ENCODE measurements at places on chromosomes 11 and 22.

- DNase-seq: no peak
These were observed 25.6 kb upstream of the GLYATL1 start for GRCh38 chr11:58913685-58914084.

DNA sequence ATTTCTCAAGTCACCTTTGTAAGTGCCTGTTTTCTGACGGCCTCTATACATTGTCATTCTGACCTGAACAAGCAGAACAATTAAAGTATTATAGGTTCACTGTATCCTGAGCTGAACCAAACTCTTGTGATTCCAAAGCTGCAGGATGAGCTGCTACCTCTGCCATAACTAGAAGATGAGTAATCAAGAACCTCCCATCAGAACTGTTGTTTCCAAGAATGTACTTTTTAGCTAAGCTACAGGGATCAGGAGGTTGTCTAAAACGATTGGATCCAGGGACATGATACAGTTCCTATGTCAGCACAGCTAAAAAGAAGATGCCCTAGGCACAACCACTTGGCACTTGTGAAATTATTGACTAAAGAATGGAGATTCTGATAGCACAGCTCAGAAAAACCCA, 288.4 kb upstream of the CCDC90B start:
- DNase-seq: peak; percentile 35

GRCh38 chr11:101327908-101328307, 198.3 kb upstream of the PGR start:
- no peak for DNase-seq

DNA sequence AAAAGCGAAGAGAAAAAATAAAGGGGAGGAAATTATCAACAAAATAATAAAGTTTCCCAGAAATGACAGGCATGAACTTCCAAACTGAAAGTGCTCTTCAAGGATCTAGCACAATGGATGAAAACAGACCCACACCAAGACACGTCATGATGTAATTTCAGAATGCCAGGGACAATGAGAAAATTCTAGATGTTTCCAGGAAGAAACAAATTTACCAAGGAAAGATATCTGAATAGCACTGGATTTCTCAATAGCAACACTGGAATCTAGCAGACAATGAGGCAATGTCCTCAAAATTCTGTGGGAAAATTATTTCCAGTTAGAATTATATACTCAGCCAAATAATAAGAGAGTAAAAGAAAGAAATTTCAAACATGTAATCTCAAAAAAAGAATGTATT, 46.0 kb downstream of the DENND5A start:
- DNase-seq: no peak

DNA sequence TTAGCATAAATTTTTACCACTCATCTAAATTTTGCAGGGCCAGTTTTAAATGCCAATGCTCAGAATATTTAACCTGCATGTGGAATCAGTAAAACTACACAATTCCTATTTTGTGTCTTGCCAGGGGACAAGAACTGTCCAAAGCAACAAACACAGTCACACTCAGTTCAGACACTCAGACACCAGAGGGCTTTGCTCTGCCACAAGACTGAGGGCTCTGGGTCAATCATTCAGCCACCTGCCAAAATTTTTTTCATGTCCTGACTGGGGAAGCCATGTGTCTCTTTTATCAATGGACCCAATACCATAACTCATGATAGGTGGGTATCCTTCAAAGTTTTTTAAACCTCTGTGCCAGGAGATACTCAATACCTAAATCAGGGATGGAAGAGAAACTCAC, 304.0 kb upstream of the ANO3 start:
- no peak for DNase-seq

DNA sequence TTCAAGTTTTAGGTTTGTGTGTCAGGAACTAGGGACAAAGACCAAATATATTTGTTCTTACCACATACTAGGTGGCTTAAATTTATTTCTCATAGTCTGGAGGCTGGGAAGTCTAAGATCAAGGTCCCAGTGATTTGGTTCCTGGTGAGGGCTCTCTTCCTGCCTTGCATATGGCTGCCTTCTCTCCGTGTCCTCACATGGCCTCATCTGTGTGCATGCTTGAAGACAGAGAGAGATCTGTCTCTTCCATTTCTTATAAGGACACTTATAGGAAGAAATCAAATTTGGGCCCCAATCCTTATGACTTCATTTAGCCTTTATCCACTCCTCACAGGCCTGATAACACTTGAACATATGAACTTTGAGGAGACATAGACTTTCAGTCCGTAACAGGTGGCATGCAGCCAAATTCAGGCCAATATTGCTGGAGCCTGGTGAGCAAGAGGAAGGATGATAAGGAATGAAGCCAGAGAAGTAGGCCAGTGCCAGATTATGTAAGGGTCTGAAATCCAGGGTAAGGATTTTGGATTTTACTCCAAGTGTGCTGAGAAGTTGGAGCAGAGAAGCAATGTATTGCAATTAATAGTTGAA, 35.1 kb downstream of the TTC17 start:
- DNase-seq: no peak

GRCh38 chr11:60095477-60096120, 7.1 kb downstream of the MS4A2 start:
- no peak for DNase-seq

- no peak for DNase-seq
These were observed 35.9 kb downstream of the CTSC start for GRCh38 chr11:88301488-88302140.

- no peak for DNase-seq
These were observed 32.4 kb upstream of the EED start for GRCh38 chr11:86212019-86212611.

DNA sequence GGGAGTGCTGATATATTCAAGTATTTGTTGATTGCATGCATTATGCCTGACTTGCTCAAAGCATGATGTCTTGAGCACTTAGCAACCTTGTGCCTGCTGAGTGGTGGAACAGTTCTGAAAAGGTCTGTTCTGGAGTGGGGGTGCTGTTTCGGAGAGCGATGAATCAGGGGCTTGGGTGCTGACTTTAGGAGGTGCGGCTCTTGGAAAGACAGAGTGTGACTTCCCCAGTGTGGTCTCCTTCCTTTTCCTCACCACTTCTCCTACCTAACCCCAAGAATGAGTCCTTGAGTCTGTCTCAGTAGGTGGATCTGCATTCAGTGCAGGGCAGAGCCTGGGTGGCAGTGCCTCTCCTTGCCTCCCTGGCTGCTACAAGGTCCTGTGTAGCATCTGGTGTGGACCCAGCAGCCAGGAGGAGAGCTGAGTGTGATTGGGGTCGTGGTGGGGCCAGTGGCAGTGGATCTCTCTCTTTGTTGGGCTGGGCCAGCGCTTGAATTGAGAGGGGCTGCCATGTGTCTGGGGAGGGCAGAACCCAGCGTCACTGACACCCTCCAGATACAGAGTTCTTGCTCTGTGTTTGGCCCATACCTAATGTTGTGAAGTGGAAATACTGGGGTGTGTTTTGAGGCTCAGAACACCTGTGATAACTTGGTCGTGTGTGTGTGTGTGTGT, 35.9 kb downstream of the ST3GAL4 start:
- no peak for DNase-seq

- no peak for DNase-seq
These were observed 5.5 kb downstream of the CD59 start for GRCh38 chr11:33730716-33731115.

DNA sequence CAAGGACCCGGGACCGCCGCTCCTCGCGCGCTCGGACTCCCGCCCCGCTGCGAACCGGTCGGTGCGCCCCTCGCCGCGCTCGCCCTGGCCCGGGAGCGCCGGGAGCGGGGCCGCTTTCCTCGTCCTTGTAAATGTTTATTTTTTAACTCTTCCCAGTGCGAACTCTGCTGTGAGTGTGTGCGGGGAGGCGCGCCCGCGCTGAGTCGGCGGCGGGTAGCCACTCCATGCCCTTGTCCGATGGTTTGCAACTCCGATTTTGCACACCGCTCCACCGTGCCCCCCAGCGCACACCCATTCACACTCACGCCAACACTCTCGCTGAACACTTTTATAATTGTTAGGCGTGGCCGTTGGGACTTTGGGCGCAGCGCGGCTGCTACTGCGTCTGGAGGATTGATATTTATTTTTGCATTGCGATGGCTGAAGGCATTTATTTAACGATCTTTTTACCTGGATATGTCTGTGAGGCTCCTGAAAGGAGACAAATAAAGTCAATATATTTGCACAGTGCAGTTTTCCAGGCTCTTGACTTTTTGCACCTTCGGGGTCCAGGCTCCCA, 1.0 kb downstream of the C11orf96 start:
- peak; percentile 34 for DNase-seq

GRCh38 chr22:34763496-34763895, 302.5 kb upstream of the ISX start:
- DNase-seq: no peak

- no peak for DNase-seq
These were observed 20.4 kb downstream of the RSPH14 start for GRCh38 chr22:23121424-23121823.

GRCh38 chr22:44277386-44278135, 35.2 kb downstream of the SHISAL1 start:
- no peak for DNase-seq

GRCh38 chr11:28227460-28227859, 119.3 kb downstream of the METTL15 start:
- no peak for DNase-seq

- no peak for DNase-seq
These were observed 18.2 kb downstream of the DAGLA start for GRCh38 chr11:61698173-61698948.

DNA sequence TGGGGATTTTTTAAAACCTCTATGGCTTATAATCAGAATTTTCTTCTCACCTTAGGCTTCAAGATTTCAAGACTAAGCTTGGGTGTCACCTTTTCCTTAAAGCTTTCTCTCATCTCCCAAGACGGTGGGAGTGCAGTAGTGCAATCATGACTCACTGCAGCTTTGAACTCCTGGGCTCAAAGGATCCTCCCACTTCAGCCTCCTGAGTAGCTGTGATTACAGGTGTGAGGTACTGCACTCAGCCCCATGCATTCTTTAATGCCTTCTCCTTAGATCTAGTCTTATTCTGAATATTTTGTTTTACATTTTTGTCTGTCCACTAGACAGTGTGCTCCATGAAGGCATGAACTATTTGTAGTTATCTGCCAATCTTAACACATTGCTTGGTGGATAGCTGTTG, 55.7 kb upstream of the FAT3 start:
- no peak for DNase-seq

DNA sequence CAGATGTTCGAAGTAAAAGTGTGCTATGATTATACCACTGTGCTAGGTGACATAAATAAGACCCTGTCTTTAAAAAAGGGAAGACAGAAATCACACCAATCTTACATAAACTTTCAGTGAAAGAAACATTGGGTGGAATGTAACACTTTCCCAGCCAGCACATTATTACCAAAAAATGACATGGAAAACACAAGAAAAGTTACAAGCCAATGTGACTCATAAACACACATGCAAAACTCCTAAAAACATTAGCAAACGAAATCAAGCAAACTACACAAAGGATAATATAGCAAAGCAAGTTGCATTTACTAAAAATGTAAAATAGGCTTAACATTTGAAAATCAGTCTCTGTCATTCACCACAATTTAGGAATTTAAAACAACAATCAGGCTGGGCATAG, 47.0 kb downstream of the SBF2 start:
- DNase-seq: no peak

DNA sequence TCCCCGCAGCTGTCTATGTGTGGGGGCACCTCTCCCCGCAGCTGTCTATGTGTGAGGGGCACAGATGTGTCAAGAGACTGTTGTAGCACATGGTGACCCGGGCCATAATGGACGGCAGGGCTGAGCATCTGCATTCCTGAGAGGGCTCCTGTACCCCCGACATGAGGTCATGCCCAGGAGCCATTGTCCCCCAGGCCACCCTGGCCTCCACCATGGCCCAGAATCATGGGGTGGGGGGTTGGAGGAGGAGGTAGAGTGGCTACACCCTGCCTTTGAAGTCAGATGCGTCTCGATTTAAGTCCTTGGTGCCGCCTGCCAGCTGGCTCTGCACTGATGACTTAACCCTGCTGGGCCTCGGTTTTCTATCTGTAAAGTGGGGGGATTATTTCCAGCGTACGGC, 49.1 kb downstream of the ARHGAP8 start:
- no peak for DNase-seq

- DNase-seq: no peak
These were observed 4.8 kb downstream of the MAP3K11 start for GRCh38 chr11:65609229-65609628.

- DNase-seq: no peak
These were observed 35.6 kb downstream of the DKK3 start for GRCh38 chr11:11972730-11973341.

GRCh38 chr11:101061606-101062005, 68.0 kb downstream of the PGR start:
- no peak for DNase-seq

DNA sequence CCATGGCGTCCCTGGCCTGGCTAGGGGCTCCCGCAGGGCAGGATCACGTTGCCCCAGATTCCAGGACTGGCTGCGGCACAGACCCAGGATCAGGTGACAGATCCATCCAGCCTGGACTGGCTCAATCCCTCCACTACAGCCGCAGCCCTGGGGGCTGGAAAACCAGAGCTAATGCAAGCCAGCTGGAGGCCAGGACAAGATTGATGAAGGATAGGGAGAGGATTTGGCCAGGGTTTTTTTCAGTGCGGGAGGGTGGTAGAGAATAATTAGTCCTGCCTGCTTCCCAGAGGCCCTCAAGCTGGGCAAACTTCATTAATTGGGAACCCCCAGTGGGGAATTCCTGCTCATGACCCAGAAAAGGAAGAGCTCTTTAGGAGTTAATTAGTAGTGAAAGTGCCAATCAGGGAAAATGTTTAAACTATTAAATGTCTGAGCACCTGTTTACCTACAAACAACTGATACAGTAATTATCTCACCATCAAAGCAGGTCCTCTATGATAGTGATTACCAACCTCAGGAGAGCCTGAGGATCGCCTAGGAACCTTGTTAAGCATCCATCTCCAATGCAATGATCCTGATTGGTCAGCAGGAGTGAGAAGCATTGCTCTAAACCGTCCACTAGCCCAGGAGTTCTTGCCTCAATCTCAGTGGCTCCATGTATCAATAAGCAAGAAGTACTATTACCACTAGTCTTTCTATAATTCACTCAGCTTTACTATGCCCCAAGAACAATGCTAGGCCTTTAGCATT, 33.0 kb upstream of the MYOD1 start:
- no peak for DNase-seq

DNA sequence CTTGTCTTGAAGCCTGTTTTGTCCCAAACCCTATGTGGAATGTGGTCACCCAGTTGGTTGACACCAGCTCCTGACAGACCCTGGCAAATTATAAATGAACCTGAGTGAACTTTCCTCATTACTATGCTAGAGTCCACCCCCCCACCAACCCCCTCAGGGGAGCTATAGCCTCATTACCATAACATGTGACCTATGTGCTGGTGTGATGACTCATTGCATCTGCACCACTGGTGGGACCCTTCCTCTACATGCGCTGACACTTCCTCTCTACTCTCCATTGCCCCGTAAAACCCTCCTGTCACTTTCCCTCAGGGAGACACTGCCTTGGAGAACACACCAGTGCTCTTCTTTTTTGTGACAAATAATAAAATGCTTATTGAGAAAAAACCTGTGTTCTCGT, 105.0 kb upstream of the SESN3 start:
- DNase-seq: no peak

GRCh38 chr11:120335908-120336640, at the start of gene ARHGEF12:
TSS of gene ARHGEF12 (plus strand) at chr11:120336413. CDS start at chr11:120337244, 831 bp downstream.
- peak; percentile 95 for DNase-seq

GRCh38 chr11:13463779-13464290, 813 bp upstream of the BTBD10 start:
- no peak for DNase-seq

All from AG08396 (cell line).